Common myeloid progenitor, CD34-positive (primary cell): ENCODE measurements at places on chromosomes 1 and 21.

DNA sequence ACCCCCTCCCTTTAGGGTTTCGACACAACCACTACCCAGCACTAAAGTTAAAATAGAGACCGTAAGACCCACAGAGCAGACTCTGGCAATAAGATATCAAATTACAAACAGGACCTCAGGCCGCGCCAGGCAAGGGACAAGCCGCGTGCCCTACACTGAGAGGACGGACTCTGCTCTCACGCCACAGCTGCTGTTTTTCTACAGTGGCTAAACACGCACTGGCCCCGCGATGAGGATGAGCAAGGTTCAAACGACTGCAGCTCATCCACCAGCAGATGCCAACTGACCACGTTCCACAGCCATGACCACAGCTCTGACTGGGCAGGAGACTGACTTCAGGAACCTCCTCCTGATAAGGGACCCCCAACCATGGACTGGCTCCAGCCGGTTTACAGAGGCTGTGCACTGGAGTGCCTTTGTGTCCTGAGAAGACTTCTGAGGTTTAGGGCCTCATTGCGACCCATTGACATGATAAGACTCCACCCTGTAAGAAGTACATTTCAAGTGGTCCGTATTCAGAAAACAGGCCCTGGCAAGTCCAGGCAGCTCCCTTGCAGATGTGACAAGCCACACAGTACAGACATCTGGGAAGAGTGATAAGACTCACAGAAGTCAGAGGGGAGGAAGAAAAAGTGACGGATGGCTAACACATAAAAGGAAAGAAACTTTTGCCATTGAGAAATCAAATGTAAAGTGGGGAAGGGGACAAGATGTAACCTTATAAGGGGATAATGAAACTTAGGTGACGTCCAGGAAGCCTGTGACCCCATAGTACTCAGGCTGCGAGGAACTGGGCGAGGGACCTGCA, 1.5 kb upstream of the KRTAP10-6 start:
- DNase-seq: peak; percentile 6

DNA sequence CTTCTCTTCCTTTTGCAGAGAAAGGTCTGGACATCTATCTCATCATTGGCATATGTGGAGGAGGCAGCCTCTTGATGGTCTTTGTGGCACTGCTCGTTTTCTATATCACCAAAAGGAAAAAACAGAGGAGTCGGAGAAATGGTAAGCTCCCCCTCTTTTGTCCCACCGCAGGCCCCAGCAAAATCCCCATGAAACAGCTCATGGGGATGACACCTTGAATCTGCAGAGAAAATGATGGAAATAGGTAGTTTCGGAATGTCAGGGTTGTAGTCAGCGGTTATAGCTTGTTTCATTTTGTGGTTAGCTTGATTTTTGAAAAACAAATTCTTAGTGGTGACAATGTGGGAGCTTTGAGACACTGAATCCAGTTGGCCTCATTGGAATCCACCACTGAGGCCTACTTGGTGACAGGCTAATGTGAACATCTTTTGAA, 10.3 kb downstream of the CD2 start:
- no peak for DNase-seq

DNA sequence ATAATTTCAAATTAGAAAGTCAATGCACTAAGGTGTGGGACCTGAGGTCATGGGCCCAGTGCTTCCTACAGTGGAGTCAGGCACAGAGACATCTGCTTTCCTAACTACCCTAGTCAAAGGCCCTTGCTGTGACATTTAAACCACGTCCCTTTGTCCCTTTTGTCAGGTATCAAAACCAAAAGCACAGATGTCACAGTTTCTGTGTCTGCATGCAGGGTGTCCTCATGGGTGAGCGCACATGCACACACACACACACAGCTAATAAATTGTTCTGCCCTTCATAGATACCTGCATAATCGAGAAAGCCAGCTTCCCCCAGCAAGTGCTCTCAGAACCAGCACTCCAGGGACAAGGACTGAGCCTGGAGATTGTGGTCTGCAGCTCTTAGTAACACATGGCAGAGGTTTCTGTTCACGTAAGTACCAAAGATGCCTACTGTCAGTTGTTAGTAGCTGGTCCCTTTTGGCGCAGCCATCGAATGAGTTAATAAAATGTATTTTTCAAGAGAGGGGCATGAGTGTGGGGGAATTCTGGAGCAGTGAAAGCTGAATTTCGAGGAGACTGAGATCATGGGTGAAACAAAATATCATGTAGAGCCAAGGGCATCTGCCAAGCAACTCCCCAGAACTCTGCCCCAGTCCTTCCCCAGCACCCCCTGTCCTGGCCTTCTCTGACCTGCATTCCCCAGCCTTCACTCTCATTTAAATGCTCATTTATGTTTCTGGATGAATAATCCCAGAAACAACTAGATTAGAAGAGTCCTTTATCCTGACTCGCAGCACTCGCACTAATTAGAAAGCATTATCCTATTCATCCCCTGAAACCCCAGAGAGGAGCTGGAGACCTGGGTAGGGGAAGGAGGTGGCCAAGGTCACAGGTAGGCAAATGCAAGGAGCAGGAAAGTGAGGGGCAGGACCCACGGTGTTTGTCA, 25.5 kb downstream of the TNR start:
- DNase-seq: no peak

DNA sequence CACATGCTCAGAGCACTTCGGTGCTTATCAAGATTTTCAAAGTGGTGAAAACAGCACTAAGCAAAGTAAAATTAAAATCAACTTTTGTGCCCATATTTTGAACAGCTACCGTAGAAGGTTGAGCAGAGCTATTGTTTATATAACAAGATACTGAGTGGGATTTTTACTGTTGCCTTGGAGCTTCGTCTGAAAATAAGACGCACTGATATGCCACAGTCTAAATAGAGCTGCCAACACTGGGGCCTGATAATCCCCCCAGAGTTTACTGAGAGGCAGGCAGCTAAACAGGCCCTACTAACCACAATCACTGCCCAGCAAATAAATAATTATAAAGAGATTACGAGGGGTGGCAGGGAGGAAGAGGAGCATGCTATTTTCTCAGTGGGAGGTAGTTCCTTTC, 650 bp upstream of the CCDC190 start:
- no peak for DNase-seq

DNA sequence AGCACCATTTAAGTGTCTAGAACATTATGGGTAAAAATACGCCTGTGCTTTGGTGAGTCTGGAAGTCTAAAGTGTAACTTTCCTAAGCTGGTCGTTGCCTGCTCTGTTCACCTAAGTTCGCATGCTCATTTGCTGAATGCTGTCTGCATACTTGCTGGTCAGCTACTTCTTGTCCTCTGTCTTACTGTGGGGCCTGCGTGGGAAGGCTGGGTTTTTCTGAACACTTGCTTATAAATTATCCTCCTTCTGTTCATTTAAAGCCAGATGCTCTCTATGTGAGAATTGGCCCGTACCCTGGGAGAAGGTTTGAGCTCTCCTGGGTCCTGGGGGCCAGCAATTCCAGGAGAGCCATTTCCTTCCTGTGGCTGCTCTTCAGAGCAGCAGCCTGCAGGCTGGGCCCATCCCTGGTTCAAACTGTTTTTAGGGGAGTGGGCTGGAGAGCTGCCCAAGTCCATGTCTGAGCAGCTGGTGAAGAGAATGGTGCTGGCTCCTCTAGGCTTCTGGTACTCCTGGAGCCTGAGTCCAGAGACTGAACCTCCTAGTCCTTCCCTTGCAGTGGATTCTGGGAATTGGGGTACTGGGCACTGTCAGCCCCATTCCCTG, 75.7 kb downstream of the GALNT2 start:
- no peak for DNase-seq

DNA sequence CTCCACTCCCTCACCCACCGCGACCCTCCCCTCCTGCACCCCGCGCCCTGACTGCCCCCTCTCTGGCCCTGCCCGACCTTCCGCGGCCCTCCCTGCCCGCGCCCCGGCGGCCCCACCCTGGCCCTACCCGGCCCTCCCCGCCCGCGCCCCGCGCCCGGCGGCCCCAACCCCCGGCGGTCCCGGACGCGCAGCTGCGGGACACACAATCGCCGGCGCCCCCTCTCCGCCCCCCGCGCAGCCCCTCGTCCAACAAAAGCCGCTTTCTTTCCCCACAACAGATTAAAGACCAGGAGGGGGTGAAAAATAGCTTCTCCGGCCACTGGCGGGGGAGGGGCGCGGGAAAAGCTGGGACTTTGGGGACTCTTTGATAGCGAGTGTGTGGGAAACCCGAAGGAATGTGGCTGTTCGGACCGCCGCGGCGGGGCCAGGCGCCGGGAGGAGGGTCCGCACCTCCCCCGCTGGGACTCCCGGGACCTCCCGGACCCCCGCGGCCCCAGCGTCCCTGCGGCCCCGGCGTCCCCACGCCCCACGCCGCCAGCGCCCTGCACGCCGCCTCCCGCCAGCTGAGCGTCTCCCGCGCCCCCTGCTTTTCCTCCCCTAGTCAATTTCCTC, 8.8 kb upstream of the ID3 start:
- no peak for DNase-seq

DNA sequence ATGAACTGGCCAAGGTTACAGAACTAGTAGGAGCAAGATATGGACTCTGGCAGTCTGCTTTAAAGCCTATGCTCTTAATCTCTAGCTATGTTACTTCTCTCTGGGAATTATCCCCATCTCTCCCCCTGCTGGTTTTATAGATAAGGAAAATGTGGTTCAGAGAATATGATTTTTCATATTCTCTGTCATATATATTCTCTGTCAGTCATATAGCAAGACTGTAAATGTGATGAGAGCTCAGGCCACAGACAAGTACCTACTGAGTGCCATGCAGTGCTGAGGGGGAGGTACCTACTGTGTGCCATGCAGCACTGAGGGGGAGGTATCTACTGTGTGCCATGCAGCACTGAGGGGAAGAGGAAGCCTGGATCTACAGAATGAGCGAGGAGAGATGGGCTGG, 220.3 kb upstream of the FGGY start:
- peak; percentile 32 for DNase-seq

- DNase-seq: no peak
Measured at GRCh38 chr1:231334079-231334666, 3.5 kb downstream of the EXOC8 start.

DNA sequence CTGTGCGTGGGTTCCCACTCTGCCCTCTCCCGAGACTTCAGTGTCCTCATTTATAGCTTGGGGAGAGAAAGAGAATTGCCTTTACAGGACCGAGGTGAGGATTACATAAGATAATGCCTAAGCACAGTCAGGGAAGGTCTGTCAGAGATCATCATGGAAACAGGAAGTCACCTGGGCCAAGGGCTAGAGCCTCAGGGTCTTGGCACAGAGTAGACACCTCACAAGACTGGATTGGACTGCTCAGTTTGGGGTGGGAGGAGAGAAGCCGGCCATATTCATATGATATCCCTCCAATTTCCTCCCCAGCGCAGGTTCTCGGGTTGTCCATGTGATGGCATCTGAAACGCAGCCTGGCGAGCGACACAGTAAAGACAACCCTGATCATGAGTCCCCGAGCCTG, 3.8 kb downstream of the CNR2 start:
- peak; percentile 60 for DNase-seq

GRCh38 chr1:164725401-164725800, 166.4 kb downstream of the PBX1 start:
- peak; percentile 71 for DNase-seq

DNA sequence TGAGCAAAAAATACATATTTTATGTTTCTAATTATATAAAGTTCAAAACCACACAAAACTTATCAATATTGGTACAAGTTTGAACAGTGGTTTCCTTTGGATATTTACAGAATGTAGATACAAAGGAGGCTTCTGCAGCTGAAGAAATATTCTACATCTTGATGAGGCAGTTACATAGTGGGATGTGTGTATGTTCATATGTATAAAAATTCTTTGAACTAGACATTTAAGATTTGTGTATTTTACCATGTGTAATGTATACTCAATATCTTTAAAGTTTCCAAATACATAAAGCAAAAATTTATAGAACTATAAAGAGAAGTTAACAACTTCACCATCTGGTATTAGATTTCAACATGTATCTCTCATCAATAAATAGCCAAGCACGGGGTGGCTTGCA, 80.7 kb upstream of the TNFSF4 start:
- DNase-seq: no peak

- DNase-seq: peak; percentile 97
Measured at GRCh38 chr1:239458144-239458500, 71.8 kb downstream of the CHRM3 start.

- peak; percentile 76 for DNase-seq
Measured at GRCh38 chr21:45974073-45975019, 7.2 kb upstream of the COL6A1 start.

GRCh38 chr1:50742523-50742922, 217.5 kb downstream of the FAF1 start:
- DNase-seq: no peak

DNA sequence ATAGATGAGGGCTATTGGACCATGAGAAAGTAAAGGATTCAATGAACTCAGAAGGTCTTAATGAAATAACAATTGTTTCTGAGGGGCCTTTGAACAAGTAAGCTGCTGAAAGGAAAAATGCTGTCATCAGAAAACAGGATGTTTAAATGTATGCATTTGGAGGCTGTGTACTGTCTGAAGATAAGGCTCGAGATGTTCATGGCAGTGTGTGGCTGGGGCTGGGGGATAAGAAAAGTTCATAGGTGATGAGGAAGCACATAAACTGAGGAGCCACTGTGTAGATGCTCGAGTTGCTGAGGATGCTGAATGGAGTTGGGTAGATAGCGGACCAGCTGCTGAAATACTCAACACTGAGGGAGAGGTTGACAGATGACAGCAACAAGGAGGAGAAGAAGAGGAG, 17.8 kb downstream of the THEM4 start:
- DNase-seq: no peak

DNA sequence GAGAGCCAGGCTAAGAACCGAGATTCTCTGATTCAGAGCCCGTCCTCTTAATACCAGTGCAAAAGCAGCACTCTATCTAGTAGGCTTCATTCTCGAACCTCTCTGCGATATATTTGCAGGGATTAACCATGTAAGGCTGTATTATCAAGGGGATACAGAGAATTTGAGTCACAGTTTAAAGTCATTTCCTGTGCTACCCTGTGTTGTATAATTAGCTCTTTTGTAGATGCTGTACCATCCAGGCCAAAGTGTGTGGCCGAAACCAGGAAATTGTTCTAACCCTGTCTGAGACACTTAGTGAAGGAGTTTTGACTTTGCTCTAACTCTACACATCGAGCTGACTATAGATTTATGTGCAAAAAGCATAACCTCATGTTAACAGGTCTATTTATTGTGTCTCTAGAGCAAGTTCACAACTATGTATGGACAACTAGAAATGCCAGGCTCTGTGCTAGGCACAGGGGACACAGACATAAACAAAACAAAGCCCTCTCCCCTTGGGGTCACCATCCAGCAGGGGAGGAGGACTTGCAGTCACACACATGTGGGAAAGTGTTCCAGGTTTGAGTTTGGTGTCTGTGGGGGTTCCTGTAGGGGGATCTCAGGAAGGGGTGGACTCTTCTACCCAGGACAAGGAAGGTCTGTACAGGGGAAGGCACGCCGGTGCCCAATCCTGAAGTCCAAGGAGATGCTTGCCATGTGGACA, 182.2 kb downstream of the DHRS3 start:
- peak; percentile 43 for DNase-seq

DNA sequence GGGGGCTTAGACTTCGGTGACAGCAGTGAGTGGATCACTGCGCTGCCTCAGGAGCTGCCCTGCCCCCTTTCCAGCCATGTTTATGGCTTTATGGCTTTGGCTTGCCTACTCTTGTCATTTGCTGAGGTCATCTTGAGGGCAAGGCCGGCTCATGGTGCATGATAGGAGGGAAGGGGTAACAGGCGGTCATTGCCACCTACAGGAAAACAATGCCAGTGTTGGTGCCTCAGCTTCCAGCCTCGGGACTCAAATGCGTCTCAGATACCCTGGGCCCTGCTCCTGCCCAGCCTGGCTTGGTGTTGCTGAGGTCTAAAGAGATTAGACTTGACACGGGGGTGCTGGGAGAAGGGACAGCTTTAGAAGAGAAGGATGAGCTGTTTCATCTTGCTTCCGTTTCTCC, 14.5 kb downstream of the KDF1 start:
- DNase-seq: no peak

GRCh38 chr1:169513208-169513607, 27.5 kb upstream of the SLC19A2 start:
- peak; percentile 45 for DNase-seq
